ENCODE measurements at places on chromosomes 16 and 17.

GRCh38 chr16:56298948-56299596 is 107.8 kb downstream of the GNAO1 start:
- DNase-seq: no peak

- peak; percentile 25 for DNase-seq
Measured at GRCh38 chr16:1310832-1311200, 1.4 kb downstream of the UBE2I start.

DNA sequence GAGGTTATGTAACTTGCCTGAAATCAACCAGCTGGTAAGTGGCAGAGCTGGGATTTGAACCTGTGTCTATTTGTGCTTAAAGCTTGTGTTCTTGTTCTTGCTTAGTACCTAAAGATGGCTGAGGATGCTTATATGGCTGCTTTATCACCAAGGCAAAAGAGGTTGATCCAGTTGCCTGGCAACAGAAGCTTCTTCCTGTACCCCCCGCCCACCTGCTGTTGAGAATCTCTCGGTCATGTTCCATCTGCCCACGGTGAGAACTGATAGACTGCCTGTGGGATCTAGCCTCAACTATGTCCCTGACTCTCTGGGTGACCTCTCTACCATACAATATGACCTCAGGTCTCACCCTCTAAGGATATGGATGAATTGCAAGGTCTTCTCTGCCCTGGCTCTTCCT is 60.7 kb downstream of the ABCC6 start:
- DNase-seq: no peak

- DNase-seq: no peak
Measured at GRCh38 chr17:70375406-70375805, 206.1 kb downstream of the KCNJ2 start.

GRCh38 chr17:73227379-73227778 is 34.3 kb downstream of the CPSF4L start:
- peak; percentile 17 for DNase-seq

GRCh38 chr17:80970762-80971703 is 20.6 kb upstream of the CHMP6 start:
- DNase-seq: peak; percentile 13

DNA sequence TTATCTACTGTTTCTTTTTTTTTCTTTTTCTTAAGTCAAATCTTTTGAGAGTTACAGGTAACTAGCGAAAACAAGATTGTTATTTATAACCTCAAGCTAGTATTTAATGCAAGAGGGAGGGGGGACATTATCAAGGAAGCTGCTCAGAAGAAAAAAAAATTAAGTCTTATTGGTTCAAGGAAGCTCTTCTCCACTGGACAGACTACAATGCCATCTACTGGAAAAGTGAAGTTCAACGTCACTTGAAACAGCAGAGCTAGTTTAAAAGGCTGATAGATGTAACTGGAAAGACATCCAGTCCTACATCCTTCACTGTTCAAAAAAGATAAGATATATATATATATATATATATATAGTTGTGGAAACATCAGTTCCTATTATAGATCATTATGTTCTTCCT is 418.0 kb upstream of the PSMD7 start:
- DNase-seq: peak; percentile 68

- no peak for DNase-seq
Measured at GRCh38 chr17:41619036-41619926, 5.1 kb downstream of the KRT17 start.

DNA sequence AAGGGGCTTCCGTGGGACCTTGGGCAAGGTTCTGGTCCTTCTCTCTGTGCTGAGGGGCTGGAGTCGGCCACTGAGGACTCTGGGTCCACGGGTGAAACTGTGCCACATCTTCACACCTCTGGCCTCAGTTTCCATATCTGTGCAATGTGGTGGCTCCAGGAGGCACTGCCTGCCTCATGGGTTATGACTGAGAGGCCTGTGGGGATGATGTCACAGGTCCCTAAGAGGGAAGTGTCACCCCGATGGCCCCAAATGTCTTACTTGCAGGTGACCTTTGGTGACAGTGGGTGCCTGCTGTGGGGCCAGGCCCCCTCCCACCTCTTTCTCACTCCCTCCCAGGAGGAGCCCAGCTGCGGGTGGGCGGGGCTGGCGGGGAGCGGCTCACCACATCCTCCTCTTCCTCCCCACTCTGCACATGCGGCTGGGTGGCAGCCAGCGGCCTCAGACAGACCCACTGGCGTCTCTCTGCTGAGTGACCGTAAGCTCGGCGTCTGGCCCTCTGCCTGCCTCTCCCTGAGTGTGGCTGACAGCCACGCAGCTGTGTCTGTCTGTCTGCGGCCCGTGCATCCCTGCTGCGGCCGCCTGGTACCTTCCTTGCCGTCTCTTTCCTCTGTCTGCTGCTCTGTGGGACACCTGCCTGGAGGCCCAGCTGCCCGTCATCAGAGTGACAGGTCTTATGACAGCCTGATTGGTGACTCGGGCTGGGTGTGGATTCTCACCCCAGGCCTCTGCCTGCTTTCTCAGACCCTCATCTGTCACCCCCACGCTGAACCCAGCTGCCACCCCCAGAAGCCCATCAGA is at the start of gene IL21R:
Gene IL21R, plus strand, starts transcription at position 407 of the 801 bp plus-strand sequence. CDS start 27,898 bp downstream, outside the sequence.
- DNase-seq: peak; percentile 81

DNA sequence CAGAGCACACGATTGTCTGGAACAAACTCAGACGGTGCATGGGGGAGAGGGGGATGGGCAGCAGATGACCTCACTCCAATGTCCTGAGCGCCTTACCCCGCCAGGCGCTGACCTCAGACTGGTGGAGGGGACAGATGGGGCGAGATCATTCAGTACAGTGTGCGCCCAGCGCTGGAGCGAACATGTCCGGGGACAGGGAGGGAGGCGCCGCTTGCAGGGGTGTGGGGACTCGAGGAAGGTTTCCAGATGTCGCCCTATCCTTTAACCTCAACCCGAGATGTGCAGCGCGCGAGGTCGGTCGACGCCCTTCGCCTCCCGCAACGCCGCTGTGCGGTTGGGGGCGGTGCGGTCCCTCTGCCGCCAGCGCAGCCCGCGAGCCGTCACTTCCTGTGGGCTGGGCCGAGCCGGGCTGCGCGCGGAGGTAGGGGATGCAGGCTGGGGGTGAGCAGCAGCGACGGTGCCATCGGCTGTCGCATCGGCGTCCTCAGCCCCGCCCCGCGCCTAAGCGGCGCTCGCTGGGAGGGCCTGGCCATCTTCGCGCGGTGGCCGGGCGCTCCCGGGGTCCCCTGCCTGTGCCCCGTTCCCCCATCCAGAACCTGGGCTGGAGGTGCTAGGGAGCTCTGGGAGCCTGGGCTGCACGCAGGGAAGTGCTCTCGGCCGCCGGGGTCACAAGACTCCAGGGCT is 5.3 kb upstream of the CDR2L start:
- DNase-seq: peak; percentile 70

DNA sequence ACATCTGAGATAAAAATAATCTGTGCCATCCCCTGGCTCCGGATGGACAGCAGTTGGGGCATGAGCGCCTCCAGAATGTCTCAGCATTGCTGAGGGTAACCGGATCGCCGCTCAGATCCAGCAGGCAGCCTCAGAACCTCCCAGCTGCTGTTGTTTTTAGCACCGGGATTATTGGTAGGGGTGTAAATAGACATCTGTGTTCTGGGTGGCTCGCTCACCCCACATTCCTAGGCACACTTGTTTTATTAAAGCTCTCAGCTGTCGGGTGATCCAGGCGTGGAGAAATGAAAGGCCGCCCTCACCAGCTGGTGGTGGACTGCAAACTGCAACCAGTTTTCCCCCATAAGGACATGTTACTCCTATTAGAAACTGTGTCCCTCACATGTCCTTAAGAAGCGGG is 32.1 kb downstream of the MYH3 start:
- no peak for DNase-seq

- DNase-seq: no peak
Measured at GRCh38 chr17:40313668-40314583, 4.9 kb downstream of the RARA start.

- DNase-seq: no peak
Measured at GRCh38 chr17:43135454-43135819, 10.3 kb upstream of the BRCA1 start.

DNA sequence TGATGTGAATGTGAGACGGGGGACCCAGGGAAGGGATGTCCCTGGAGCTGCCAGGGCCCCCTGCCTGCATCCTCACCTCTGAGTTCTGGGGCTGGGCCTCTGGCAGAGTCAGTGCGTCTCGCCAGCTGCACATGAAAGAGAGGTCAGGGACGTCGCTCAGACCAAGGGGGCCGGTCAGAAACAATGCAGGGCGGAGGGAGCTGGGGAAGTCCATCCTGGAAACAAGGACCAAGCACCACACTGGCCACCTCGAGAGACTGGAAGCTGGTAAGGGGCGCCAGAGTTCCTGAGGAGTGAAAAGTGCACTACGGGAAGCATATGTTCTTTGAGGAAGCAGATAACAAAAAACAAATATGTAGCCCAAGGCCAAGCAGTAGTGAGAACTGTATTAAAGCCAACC is 2.1 kb downstream of the TAF1C start:
- no peak for DNase-seq

DNA sequence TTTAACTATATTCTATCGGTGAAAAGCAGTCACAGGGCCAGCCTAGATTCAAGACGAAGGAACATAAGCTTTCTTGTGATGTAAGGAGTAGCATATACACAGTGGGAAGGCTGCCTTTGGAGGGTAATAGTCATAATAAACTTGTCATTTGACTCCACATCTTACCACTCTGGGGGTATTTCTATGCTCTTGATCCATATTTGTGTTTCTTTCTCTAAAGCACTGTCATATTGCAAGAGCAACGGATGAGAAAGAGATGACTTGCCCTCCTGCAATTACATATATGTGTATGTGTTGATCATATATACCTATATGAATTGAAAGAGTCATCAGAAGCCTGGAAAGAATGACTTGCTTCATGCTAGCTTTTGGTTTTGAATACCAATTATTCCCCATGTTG is 225.4 kb upstream of the HS3ST3A1 start:
- DNase-seq: no peak

GRCh38 chr17:39063681-39064069 is 87.8 kb downstream of the PLXDC1 start:
- peak; percentile 29 for DNase-seq

DNA sequence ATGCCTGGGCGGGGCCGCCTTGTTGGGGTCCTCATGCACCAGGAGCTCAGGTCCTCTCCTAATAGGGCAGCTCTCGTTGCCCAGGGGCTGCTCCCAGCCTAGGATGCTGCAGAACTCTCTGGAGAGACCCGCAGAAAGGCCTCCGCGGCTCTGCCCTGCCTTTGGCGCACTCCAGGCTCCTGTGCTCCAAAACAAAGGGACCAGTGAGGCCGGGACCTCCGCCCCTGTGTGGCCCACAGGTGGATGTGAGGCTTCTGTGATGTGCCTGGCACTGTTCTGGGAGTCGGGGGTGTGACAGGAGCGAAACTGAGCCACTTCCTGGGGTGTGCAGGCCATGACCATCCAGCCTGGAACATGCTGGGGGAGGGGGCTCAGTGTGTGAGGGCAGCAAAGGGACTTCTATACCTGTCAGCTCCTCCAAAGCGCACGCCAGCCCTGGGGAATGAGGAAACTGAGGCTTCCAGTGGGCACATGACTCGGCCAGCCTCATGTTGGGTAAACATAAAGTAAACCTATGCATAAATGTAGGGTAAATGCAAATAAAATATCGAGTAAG is 153.2 kb downstream of the IRF8 start:
- no peak for DNase-seq

DNA sequence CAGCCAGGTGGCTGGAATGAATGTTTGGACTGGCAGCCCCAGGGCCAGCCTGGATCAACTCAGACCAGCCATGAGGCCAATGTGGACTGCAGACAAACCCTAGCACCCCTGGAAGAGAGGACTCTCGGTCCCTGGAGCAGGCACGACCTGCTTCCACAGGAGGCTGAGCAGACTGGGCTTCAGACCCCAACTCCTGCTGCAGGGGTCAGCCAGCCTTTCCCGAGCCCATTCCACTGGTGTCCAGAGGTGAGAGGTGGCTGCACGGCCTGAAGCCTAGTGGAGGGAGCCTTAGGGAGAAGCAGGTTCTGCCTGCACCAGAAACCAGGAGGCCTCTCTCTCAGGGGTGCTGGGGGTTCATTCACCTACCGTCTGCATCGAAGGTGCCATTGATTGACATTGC is 97.1 kb downstream of the CPPED1 start:
- no peak for DNase-seq

- no peak for DNase-seq
Measured at GRCh38 chr16:31357324-31358109, 2.5 kb downstream of the ITGAX start.

GRCh38 chr16:10569621-10570020 is 10.8 kb downstream of the EMP2 start:
- peak; percentile 42 for DNase-seq

DNA sequence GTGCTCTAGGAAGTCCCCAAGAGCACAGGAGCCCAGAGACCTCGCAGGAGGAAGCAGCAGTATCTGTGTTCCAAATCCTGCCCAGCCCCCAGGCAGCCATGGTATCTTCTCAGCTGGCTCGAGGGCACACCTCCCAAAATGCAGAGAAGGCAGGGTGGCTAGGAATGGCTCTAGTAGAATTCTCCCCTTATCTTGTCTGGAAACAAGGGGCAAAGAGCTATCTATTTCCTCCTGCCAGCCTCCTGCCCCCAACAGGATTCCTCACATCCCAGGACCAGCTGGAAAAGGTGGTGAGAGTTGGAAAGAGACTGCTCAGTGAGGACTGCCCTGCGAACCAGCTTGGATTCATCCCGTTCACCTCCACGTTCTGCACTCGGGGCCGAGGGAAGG is 8.6 kb upstream of the TSPOAP1 start:
- peak; percentile 18 for DNase-seq

All from EH (cell line).